GOT3 (cell line): ENCODE measurements at places on chromosomes 12 and 14.
A peak's percentile ranks its signal among the peaks of the same experiment; 100 is the strongest.

GRCh38 chr14:101078892-101079221 is 175.3 kb upstream of the RTL1 start:
- DNase-seq, result no peak

DNA sequence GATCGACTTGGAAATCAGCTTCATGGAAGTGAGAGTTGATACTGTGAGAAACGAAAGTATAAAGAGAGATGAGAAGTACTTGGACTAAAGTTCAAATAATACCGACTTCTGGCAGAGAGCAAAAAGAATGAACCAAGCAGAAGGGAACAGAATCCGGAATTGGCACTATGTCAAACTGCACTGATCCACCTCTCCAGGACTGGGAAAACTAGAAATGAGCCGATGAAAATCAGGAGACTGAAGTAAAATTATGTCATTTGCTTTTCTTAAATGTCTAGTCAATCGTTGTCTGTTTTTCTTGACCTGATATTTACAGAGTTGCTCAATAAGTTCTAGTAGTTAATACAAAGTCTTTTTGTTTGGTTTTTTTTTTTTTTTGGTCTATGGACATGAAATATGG is 163.0 kb upstream of the FOXG1 start:
- DNase-seq, result no peak

DNA sequence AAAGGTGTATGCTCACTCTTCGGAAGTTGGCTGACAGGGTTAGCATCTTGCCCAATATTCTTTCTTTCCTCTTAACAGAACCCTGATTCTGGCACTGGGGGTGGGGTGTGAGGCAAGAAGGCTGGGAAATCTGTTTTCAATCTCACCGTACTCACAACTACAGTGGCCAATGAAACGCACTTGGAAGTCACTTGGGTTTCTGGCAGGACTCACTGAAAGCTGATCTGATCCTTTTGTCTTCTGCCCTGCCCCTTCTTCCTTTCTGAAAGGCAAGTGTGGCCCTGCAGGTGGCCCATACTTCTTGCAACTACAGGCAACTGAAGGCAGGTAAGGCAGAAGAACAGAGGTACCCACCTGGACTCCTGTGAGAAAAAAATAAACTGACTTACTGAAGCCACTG is 106.9 kb downstream of the STXBP6 start:
- DNase-seq, result no peak

GRCh38 chr12:42373669-42374068 is 47.7 kb downstream of the PPHLN1 start:
- no peak for DNase-seq

GRCh38 chr14:24678801-24679247 is 44.8 kb upstream of the GZMB start:
- peak; percentile 10 for DNase-seq
